ENCODE measurements at places on chromosomes 3 and 15.

- no peak for DNase-seq
Observed at GRCh38 chr3:193560091-193560490, 5.4 kb upstream of the ATP13A4 start.

DNA sequence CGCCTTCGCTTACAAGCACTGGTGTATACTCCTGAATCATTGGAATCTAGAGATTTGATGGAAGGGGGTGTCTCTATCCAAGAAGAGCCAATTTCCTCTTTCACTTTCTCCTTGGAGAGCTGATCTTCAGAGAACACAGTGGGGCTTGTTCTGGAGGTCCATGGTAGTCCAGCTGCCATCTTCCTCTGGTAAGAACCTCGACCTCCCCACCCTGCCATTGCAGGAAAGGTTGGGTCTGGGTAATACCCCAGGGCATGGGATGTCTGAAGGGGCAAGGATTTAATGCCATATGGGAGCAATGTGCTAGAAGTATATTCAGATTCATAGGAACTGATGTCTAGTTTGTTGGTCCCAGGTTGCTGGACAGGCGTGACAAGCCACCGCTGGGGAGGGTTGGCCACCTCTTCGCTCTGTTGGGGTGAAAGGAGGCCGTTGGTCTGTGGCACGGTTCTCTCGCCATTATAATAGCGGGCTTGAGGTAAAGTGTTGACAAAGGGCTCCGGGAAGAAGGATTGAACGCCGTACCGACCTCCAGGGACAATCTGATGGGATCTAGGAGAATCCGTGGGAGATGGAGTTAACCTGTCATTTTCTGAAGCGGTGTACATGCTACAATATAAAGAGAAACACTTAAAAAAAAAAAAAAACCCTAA, 4.8 kb downstream of the EOMES start:
- DNase-seq: no peak

DNA sequence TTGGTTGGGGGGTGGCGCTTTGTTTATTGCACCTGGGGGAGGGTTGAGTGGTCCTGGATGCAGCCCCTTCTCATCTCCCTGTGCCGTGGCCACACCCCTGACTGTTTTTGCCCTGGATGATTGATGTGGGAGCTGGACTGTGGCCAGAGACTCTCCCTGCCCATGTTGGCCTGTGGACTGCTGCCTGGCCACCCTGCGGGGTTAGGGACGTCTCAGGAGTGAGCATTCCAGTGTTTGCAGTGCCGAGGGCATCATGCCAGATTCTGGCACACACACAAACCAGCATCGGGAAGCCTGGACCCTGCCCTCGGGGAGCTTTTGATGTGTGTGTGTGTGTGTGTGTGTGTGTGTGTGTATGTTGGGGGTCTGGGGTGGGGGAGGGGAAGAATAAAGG, 15.8 kb downstream of the APBA2 start:
- no peak for DNase-seq

- no peak for DNase-seq
Observed at GRCh38 chr3:18234717-18235335, 190.3 kb downstream of the SATB1 start.

- DNase-seq: no peak
Observed at GRCh38 chr15:81880314-81880713, 165.5 kb downstream of the MEX3B start.

DNA sequence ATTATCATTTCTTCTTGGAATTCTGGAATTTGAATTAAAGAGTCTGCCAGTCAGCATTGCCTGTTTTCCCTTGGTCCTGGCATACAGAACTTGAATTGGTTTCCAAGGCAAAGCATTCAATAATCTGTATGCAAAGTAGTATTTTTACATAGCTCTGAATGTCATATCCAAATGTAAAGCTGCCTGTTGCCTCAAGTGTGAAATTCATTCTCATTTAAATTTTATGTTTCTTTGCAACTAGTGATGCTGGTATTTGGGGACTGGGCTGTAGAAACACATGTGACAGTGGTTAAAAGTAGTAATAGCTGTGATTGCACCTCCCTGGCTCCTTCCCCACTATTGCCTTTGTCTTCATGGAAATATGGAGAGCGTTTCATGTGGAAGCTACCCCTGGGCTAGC, 743.9 kb upstream of the GOLIM4 start:
- DNase-seq: no peak

DNA sequence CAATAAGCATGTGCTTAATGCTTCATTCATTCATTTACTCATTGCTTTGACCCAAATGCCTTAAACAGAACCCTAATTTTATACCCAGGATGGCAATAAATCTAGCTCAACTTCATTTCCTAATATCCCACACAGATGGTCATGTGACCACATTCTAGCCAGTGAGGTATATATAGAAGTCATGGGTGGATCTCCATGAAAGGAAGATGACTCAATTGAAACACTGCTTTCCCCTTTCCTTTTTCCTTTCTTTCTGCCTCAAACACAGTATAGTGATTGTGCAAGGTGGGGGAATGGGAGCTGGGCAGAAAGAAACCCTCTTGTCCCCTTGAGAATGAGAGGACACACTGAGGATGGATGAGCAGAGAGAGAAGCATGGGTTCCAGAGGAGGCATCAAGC, 183.5 kb upstream of the PRICKLE2 start:
- no peak for DNase-seq

- DNase-seq: no peak
Observed at GRCh38 chr3:161420746-161421145, 49.4 kb upstream of the SPTSSB start.

DNA sequence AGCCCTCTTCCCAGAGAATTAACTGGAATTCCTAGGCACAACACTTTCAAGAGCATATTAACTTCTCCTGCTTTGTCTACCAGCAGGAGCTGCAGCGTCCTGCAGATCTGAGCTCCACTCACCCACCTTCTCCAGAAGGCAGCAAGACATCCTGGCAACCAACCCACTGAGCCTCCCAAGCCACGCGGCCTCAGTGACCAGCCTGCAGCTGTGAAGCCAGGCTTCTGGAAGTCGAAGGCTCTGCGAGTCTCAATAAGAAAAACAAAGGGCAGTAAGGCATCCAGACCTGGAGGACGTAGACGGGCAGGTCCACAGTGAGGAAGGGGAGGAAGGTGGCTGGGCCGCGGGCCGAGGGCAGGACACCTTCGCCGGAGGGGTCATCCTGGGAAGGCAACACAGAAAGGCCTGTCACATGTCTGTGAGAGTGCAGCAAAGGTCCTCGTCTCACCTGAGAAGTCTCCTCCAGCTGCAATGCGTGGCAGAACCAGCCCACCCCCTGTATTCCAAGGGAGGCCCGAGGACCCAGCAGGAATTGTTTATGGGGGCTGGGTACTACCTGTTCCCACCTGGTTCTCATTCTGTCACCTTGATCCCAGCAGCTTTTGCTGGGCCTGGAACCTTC, 36.2 kb downstream of the ZXDC start:
- DNase-seq: no peak

Measured in NCI-H187 treated with DMSO at 0.1 percent for 48 hours (cell line).